CD4-positive, alpha-beta T cell treated with Interleukin-21 for 1 hour (primary cell): ENCODE measurements at places on chromosomes 13 and 19.

- no peak for DNase-seq
Measured at GRCh38 chr19:5189318-5189607, 151.3 kb downstream of the PTPRS start.

GRCh38 chr13:74110053-74110452 lies 24.2 kb downstream of the KLF12 start:
- DNase-seq = no peak

- no peak for DNase-seq
Measured at GRCh38 chr13:85709072-85709471, 90.1 kb downstream of the SLITRK6 start.

GRCh38 chr19:48661711-48662090 lies 11.1 kb downstream of the NTN5 start:
- DNase-seq = no peak

DNA sequence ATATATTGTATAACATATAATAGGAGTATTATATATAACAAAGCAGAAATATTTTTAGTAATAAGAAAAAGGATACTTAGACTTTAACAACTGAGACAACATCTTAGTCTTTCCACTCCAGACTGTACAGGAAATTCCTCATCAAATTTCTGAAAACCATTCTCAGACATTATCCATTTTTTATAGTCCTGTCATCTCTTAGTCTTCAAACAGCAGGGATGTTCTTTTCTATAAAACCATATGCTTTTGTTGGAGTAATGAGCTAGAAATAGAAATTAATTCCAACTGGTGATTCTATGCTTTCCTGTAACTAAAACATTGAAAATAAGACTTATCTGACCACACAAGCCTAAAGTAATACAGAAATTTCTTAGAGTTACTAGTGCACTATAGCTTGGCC lies 82.2 kb upstream of the CSNK1A1L start:
- DNase-seq = no peak

DNA sequence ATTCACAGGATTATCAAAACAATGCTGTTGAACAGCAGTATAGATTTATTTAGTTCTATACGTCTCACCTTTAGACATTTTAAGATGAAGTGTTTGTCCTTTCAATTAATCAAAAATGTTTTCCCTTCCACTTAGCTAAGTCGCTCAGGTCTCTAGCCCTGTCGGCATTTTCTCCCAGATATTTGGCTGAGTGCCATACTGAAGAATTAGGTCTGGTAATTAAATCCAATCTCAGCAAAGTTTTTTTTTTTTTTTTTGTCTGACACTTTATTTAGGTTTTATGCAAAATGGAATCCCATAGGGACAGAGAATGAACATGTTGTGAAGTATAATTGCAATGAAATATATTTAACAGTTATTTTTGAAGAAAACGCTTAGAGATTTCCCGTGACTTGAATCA lies 44.1 kb downstream of the RFC3 start:
- DNase-seq = no peak

GRCh38 chr19:5642204-5642603 lies 19.3 kb downstream of the SAFB start:
- DNase-seq = no peak

DNA sequence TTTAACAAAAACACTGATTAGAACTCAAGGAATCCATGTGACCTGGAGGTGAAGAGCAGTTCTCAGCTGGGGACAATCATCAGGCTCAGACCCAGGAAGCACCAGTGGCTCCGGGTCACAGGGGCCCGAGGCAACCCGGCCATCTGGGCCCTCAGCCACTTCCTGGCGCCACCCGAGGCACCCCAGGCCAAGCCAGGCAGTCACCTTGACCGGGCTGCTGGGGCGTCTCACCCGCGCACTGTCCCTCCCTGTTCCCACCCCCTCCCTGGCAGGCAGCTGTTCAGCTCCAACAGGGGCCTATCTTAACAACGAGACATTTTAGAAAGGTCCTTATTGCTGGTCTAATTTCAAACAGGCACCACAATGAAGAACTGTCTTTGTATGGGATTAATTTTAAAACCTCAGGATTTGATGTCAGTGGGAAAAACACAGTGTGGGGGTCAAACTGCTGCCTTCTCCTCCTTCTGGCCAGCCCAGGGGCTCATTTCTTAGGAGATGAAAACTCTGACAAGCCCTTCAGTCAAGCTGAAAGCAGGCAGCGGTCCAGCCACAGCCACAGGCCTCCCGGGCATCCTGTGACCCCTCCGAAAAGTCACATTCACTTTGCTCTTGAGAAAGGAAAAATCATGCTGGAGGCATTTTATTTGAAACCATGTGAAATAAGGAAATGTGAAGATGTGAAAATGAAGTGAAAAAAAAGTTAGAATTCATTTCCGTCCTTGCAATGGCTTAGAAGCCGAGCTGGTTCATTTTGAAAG lies 83.3 kb downstream of the KCTD15 start:
- DNase-seq = no peak

DNA sequence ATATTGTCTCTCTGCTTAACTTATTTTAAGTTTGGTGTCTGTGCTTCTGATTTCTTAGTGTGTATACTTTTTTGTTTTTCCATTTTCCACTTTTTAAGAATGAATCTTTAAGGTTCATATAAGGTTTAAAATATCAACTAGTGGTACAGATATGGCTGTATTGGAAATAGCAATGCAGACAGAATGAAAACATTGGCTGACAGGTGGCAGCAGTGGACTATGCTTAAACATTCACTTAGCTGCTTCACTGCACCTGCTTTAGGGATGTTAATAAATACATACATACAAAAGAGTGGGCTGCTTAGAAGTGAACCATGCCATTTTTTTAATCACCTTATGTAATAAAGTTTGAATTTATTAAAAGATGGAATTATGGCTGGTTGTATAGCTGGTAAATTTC lies 27.3 kb downstream of the TM9SF2 start:
- DNase-seq = peak; percentile 57

DNA sequence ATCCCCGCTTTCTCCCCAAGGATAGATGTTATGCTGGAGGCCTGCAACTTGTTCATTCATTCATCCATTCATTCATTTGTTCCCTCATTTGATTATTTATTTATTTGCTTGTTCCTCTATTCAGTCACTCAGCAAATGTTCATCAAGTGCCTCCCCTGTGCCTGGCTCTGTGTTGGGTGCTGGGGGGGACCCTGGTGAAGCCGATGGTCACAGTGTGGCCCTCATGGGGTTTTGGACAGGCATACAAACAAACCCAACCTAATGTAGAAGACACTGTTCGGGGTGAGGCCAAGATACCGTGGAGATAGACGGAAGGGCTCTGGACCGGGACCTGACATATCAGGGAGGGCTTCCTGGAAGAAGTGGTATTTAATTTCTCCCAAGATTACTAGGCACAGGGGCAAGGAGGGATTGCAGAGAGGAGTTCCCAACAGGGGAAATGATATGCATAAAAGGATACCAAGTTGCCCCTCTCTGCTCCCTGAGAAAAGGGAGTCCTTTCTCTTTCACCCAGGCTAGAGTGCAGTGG lies 58.1 kb downstream of the ZNF536 start:
- no peak for DNase-seq

GRCh38 chr13:113884821-113885220 lies 20.9 kb upstream of the GAS6 start:
- no peak for DNase-seq
